ENCODE measurements at places on chromosomes 4 and X.

DNA sequence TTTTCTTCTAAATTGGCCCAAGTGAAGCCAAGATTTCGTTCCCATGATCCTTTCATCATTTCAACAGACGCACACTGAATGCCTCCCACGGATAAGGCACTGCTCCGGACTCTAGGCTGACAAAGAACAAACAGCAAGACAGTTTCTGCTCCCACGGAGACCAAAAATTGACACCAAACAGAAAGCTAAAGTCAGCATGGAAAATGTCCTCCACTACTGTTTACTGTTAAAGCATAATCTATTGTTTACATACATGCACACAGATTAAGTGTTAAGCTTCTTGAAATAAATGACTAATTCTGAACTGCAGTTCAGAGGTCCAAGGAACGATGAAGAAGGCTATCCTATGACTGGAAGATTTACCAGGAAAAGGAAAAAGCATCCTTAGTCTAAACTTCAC is 199.6 kb downstream of the AASDH start:
- DNase-seq = no peak
- no peak overlapping the region for H3K4me3 ChIP-seq

DNA sequence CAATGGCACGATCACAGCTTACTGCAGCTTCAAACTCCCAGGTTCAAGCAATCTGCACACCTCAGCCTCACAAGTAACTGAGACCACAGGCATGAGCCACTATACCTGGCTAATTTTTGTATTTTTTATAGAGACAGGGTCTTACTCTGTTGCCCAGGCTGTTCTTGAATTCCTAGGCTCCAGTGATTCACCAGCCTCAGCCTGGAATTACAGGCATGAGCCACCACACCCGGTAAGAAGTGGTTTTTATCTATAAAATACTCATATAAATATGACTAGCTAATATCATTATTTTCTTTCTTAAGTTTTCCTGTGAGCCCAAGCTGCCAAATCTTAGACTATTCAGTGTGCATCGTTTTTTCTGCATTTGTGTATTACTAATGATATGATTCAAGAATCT is 4.4 kb downstream of the SCFD2 start:
- H3K27me3 ChIP-seq = no peaks in the 10 kb centered on the region

DNA sequence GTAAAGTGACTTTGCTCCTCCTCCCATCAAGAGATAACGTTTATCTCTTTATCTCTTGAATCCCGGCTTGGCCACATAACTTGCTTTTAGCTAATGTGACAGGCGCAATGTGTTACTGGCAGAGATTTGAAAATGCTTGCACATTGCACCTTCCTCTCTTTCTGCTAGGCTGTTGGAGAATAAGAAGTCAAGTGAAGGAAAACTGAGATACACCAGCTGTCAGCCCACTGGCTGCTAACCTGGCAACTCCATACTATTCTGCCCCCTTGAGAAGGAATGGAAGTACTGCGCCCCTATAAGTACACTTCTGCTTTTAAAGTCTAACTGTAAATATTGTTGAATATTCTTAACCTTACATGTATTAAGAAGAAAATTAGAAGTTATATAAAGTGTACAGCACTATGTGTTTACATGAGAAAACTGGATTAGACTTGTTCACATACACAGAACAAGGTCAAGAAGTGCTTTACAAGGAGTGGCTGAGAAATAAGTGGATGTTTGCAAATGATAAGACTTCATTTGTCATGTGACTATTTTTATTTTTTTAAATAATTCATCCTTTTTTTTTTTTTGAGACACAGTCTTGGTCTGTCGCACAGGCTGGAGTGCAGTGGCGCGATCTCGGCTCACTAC is 424.5 kb upstream of the CTSO start:
- no peak for DNase-seq
- no peak overlapping the region for H3K27ac ChIP-seq
- H3K4me3 ChIP-seq = no peak overlapping the region
- no peaks in the 10 kb centered on the region for H3K4me1 ChIP-seq

GRCh38 chrX:47171996-47172395 is 21.6 kb upstream of the UBA1 start:
- H3K36me3 ChIP-seq = peaks cover 25% of the 10 kb centered on the region
- no peak for DNase-seq
- no peak overlapping the region for H3K27ac ChIP-seq
- H3K4me1 ChIP-seq = no peaks in the 10 kb centered on the region
- H3K4me3 ChIP-seq = no peak overlapping the region

- no peak overlapping the region for H3K4me3 ChIP-seq
- no peaks in the 10 kb centered on the region for H3K4me1 ChIP-seq
- H3K27me3 ChIP-seq = no peaks in the 10 kb centered on the region
- H3K27ac ChIP-seq = no peak overlapping the region
- DNase-seq = no peak
- no peaks in the 10 kb centered on the region for H3K36me3 ChIP-seq
These were observed 193.7 kb downstream of the RASL11B start for GRCh38 chr4:53055716-53056403.

Data from CD4-positive, alpha-beta memory T cell (primary cell).